ENCODE measurements at places on chromosomes 2 and 18.
A peak's percentile ranks its signal among the peaks of the same experiment; 100 is the strongest.

DNA sequence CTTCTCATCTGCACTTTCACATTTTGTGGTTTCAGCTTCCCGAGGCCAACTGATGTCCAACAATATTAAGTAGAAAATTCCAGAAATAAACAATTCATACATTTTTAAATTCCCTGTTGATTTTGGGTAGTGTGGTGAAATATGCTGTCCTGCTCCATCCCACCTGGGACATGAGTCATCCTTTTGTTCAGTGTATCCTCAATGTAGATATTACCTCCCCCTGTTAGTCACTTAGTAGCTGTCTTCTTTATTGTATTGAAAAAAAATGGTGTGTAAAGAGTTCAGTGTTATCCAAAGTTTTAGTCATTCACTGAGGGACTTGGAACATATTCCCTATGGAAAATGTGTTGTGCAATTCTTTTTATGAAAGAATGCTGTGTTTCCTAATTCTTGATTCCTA, 348.1 kb downstream of the SOCS6 start:
- peak; percentile 87 for DNase-seq

- DNase-seq, result peak; percentile 25
These were observed 108.5 kb upstream of the UNC80 start for GRCh38 chr2:209663139-209663538.

- no peak for DNase-seq
These were observed 37.5 kb upstream of the HS6ST1 start for GRCh38 chr2:128356127-128356526.

DNA sequence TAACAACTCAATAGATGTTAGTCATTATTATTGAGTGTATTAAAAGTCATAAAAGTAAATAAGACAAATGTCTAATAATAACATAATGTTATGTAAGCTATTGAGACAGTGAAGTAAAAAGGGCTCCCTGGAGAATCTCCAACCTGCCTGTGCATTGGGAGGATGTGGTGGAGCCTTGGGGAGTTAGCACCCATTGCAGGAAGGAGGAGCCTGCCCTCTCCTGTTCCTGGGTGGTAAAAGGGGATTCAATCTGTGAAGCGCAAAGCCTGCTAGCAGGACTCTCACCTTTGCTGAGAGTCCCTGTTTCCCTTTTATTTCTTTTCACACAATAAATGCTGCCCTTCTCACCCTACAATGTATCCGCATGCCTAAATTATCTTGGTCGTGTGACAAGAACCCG, 206.1 kb downstream of the RAB3GAP1 start:
- DNase-seq, result no peak

GRCh38 chr2:43288417-43289305, 62.3 kb upstream of the ZFP36L2 start:
- no peak for DNase-seq

DNA sequence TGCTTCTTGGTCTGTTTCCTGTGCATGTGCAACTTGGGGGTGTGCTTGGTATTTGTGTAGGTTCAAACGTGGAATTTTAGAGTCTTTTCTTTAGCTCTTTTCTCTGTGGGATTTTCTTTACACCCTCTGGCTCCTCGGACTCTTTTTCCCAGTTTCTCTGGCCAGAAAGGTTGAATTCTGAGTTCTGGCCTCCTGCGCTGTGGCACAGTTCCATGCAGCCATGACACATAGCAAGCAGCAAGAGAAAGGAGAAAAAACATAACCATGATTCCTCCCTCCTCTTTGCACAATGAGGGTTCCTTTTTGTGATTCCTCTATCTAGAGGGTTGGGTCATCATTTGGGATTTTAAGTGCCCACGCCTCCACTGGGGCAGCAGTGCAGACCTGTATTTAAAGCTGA, 33.8 kb downstream of the TMEM182 start:
- DNase-seq, result no peak

- DNase-seq, result no peak
These were observed 108.0 kb downstream of the FAM168B start for GRCh38 chr2:130985206-130985780.

DNA sequence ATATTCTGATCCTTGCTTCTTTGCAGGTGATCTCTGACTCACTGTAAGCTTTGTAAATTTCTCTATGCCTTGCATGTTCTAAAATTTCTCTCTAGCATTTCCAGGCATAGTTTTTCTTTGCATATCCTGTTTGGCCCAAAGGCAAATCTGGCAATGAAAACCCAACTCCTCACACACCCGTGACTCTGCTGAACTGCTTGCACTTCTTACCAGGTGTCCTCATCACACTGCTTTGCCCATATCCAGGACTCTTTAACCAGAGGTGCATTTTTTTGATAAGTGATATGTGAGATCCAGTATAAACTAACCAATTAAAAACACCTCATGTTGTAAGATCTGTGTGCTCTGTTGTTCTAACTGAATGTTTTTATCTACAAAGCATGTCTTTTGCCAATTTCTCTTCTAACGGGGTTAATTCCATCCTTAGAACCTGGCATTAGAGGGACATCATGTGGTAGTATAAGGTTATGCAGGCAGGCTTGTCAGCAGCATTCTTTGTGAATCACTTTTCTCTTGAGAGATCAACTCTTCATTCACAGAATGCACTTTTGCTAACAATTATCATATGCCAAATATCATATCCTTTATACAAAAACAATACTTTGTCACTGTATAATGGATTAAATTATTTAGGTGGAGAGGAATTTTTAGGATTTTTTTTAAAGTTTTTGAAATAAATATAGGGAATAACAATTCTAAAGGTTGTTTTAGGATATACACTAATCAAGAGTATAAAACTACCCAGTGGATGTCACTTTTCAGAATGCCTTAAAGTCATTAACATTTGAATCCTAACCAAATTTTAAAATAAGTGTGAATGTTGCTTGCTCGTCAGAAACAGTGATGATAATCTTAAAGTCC, 20.8 kb upstream of the TMX3 start:
- DNase-seq, result peak; percentile 83

GRCh38 chr18:73059280-73059679, 191.5 kb upstream of the NETO1 start:
- no peak for DNase-seq

DNA sequence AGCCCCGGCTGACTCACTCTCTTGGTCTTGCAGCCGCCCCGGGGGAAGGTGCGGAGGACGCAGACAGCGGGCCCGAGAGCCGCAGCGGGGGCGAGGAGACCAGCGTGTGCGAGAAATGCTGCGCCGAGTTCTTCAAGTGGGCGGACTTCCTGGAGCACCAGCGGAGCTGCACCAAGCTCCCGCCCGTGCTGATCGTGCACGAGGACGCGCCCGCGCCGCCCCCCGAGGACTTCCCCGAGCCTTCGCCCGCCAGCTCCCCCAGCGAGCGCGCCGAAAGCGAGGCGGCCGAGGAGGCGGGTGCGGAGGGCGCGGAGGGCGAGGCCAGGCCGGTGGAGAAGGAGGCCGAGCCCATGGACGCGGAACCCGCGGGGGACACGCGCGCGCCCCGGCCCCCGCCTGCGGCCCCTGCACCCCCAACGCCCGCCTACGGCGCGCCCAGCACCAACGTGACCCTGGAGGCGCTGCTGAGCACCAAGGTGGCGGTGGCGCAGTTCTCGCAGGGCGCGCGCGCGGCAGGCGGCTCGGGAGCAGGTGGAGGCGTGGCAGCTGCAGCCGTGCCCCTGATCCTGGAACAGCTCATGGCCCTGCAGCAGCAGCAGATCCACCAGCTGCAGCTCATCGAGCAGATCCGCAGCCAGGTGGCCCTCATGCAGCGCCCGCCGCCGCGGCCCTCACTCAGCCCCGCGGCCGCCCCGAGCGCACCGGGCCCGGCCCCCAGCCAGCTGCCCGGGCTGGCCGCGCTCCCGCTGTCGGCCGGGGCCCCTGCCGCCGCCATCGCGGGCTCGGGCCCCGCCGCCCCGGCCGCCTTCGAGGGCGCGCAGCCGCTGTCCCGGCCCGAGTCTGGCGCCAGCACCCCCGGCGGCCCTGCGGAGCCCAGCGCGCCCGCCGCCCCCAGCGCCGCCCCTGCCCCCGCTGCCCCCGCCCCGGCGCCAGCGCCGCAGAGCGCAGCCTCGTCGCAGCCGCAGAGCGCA, 12.7 kb downstream of the SALL3 start:
- DNase-seq, result no peak

- no peak for DNase-seq
These were observed 43.2 kb upstream of the KDM3A start for GRCh38 chr2:86397986-86398385.

DNA sequence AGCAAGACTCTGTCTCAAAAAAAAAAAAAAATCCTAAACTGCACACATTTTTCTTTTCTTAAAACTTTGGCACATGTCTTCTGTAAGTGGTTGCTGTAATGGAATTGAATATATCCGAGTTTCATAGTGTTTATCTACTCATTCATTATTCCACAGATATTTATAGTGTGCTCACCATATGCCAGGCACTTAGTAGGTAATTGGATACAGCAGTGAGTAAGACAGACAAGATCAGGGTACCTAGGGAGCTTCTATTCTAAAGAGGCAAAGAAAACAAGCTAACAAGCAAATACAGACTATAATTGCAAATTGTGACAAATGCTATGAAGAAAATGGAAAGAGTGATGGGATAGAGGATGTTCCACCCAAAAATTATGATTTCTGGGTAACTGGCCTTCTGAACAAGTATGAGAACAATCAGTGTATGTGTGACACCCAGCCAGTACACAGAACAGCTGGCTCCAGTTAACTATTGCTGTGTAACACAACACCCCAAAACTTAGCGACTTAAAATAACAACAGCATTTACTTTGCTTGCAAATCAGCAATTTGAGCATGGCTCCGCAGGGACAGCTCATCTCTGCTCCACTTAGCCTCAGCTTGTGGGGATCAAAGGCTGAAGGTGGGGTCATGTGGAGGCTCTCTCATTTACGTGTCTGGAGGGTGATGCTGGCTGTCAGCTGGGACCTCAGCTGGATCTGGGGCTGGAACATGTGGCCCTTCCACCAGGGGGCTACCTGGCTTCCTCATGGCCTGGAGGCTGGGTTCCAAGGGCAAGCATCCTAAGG, 224.9 kb downstream of the INSIG2 start:
- DNase-seq, result no peak

- DNase-seq, result peak; percentile 69
These were observed 308.4 kb downstream of the XIRP2 start for GRCh38 chr2:167196461-167197252.

DNA sequence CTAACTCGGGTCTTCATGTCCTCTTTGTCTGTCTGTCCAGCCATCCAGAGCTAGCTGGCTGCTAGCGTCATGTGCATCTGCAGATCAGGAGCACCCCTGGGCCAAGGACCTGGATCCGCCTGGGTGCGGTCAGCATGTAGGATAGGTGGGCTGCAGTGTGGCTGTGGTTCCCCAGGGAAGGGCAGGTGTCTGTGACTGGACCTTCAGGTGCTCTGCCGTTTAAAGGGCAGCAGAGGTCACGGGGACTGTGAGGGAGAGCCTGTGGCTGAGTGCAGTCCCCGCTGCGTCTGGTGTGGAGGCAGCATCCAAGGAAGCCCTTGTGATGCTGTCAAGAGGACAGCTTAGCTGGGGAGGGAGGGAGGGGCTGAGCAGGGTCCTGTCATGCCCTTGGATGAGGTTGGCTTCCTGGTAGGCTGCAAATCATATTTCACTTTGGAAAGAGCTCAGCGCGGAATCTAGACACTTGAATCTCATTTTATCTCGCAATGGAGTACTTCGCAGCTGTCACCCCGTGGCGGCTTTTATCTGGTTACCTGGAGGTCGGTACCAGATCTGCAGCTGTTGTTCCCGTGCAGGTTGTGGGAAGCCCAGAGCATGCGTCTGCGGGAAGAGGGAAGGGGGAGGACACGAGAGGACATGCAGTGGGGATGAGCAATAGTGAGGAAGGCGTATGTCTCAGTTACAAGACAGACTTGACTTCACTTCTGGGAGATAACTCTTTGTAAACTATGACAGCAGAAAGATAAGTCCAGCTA, 5.9 kb upstream of the RALB start:
- no peak for DNase-seq

GRCh38 chr18:11199477-11199876, 50.1 kb upstream of the PIEZO2 start:
- DNase-seq, result no peak

GRCh38 chr2:16165518-16166326, 225.4 kb downstream of the MYCN start:
- DNase-seq, result no peak

DNA sequence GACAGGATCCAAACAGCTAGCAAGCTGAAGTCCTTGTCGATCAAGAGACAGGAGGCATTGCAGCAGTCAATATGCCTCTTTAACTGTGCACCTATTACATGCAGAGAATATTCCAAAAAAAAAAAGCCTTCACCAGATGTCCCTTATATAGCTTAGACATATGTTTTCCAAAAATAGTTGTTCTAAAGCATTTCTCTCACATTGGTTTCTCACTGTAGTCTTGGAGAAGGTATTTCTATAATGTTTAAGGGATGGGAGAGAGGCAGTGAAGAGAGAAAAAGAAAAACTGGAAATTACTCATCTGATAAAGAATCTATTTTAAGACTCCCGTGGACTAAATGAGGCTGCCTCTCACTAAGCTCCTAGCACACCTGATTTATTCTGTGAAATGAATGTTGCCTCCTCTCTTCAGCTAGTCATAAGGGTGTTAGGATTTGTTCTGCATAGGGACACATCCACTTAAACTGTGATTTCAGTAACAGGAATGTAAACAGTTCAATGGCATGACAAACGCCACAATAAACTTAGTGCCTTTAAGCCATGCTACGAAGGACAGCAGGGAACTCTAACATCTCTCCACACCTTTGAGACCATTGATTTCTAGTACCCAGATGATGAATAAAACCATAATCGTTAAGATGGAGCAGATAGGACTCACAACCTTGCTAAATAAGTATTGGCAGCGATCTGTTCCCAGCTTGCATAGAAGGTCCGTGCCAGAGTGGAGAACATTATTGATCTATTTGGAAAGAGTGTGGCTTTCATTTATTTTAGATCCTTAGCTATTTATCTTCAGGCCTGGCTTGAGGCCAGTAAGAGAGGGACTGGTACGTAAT, 98.6 kb upstream of the NCK2 start:
- DNase-seq, result no peak

GRCh38 chr2:233643128-233643527, 6.9 kb downstream of the UGT1A10 start:
- peak; percentile 17 for DNase-seq

DNA sequence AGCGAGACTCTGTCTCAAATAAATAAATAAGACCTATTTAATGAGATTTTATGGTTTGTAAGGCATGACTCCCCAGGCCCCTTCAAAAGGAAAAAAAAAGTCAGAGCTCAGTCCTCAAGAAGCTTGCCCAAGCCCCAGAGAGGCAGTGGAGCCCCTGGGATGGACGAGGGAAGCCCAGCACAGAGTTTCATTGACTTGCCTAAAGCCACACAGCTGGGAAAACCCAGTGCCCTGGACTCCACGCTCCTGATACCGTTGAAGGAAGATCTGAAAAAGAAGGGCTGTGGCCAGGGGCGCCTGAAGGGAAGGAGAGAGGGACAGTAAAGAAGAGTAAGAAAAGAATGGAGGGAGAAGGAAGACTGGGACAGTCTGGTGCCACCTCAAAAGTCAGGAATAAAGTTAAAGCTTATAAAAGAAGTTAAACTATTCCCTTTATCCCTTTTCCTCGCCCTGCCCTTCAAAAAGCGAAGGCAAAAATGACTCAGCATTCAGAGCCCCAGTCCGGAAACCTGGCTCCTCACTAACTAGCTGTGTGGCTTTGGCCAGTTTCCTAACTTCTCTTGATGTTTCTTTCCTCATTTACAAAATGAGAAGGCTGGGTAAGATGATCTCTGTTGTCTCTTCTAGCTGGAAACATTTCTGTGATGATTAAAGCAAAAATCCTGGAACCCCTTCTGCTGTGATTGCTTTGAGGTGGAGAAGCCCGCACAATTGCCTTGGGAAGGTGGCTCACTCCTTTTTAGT, 46.7 kb downstream of the LYPD1 start:
- peak; percentile 60 for DNase-seq
